ENCODE measurements at places on chromosomes 6 and 20. TPM values are rescaled to one million over a fixed set of nuclear protein-coding genes. Genes with fewer than 3 reads are reported as not detected.

DNA sequence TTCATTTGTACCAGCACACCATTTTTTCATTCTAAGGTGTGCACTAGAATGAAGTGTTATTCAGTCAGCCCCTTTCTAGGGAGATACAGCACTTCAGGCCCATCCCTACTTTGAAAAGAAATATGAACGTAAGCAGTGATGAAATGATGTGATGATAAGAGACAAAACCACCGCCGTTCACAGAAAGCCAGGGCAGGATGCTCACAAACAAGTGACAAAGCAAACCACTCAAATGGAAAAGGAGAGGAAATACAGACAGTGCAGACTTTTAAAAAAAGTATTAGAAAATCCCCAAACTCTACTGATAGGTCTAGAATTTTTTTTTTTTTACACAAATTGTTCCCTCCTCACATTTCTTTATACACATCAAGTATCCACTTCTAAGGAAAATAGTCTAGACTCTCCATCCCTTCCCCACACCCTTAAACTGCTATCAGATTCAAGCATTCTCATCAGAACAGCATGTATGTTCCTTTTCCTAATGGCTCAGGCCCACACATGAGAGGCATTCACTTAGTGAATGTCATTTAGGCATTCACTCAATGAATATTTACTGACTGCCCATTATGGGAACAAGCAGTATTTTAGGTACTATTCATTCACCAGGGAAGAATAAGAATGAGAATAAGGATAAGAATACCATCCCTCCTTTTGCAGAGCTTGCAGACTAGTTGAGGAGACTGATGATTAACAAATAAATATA, 243.5 kb downstream of the GMPR start:
- H3K27ac ChIP-seq, result no peak overlapping the region
- no peaks in the 10 kb centered on the region for H3K27me3 ChIP-seq
- DNase-seq, result no peak
- H3K36me3 ChIP-seq, result peaks cover 9% of the 10 kb centered on the region
- H3K4me1 ChIP-seq, result no peaks in the 10 kb centered on the region

GRCh38 chr20:4445784-4446183, 275.9 kb upstream of the PRND start:
- H3K36me3 ChIP-seq, result no peaks in the 10 kb centered on the region
- H3K4me3 ChIP-seq, result no peak overlapping the region
- peaks cover 7% of the 10 kb centered on the region for H3K4me1 ChIP-seq
- DNase-seq, result peak; percentile 60
- H3K27me3 ChIP-seq, result no peaks in the 10 kb centered on the region

DNA sequence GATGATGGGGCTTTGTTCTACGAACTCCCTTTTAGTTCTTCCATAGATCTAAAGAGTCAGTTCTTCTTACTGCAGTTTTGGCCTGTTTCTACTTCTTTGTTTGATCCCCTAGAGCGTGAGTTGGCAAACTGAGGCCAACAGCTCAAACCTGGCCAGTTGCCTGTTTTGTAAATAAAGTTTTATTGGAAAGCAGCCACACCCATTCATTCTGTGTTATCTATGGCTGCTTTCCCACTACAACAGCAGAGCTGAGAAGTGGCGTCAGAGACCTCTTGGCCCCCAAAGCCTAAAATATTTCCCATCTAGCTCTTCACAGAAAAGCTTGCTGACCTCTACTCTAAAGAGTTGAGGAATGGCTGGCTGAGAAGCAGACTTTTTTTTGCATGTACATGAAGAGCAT, 52.2 kb downstream of the EYA2 start:
- H3K36me3 ChIP-seq, result no peaks in the 10 kb centered on the region
- no peak for DNase-seq
- no peaks in the 10 kb centered on the region for H3K4me1 ChIP-seq
- no peak overlapping the region for H3K27ac ChIP-seq
- no peak overlapping the region for H3K4me3 ChIP-seq

GRCh38 chr20:21556398-21556797, 42.5 kb upstream of the NKX2-2 start:
- no peak overlapping the region for H3K4me3 ChIP-seq
- H3K27me3 ChIP-seq, result no peaks in the 10 kb centered on the region
- no peak overlapping the region for H3K27ac ChIP-seq
- no peaks in the 10 kb centered on the region for H3K36me3 ChIP-seq

DNA sequence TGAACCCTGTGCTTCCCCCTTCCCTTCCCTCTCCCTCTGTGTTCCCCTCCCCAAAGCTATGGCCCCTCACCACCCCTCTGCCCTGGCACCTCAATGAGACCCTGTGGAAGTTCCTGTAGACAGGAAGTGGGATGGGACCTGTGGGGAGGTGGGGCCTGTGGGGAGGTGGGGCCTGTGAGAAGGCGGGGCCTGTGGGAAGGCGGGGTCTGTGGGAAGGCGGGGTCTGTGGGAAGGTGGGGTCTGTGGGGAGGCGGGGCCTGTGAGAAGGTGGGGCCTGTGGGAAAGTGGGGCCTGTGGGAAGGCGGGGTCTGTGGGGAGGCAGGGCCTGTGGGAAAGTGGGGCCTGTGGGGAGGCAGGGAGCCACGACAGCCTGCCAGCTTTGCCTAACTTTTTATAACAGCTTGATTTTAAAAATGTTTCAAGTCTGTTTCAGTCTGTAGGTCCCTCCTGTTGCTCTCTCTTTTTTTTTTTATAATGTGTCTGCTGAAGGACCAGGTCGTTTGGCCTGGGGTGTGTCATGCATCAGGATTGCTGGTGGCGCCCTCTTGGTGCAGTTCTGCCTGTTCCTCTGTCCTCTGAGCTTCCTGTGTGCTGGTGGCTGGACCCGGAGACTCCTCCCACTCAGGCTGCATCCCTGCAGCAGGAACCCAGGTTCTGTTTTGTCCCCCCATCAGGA, 70.5 kb upstream of the SLCO4A1 start:
- no peaks in the 10 kb centered on the region for H3K27me3 ChIP-seq
- H3K36me3 ChIP-seq, result peaks cover 17% of the 10 kb centered on the region
- no peak overlapping the region for H3K4me3 ChIP-seq
- H3K4me1 ChIP-seq, result peaks cover 6% of the 10 kb centered on the region

GRCh38 chr6:24982231-24982630, 46.5 kb upstream of the RIPOR2 start:
- no peaks in the 10 kb centered on the region for H3K27me3 ChIP-seq
- DNase-seq, result no peak
- no peak overlapping the region for H3K4me3 ChIP-seq
- no peak overlapping the region for H3K27ac ChIP-seq
- no peaks in the 10 kb centered on the region for H3K36me3 ChIP-seq
- no peaks in the 10 kb centered on the region for H3K4me1 ChIP-seq

DNA sequence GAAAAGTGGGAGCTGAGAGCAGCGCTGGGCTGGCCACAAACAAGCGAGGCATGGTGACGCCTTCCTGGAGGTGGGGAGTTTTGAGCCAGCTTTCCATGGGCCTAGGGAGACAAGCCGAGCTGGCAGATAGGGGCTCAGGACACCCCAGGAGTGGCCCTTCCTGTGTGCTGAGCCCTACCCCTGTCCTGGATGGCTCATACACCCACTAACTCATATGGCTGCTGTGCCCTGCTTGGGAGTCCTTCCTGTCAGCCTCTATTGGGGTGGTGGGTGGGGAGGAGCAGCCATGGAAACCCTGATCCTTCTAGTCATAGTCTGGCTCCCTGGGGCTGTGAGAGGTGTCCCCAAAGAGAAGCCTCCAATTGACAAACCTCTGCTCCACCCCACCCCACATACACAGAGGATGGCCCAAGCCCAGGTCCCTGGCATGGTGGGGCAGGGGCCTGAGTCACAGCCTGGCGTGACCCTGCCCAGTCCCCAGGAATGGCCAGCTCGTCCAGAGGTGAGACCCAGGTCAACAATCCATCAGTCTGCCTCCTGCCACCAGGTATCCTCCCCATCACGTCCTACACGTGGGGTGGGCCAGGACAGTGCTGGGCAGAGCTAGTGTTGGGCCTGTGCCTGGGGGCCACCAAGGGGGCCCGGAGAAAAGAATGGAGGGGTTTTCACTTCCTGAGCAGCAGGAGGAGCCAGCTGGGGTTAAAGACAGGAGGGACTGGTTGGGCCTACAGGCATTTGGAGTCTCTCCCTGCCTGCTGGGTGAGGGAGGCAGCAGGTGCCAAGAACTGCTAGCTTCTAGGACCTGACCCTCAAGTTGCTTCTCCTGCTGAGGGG, 52.2 kb downstream of the MRPL14 start:
- H3K27ac ChIP-seq, result peak overlapping the region; percentile 82
- no peak for DNase-seq
- no peak overlapping the region for H3K4me3 ChIP-seq
- no peaks in the 10 kb centered on the region for H3K27me3 ChIP-seq

- no peak for DNase-seq
- H3K27ac ChIP-seq, result no peak overlapping the region
- H3K4me1 ChIP-seq, result peaks cover 28% of the 10 kb centered on the region
These were observed 4.6 kb upstream of the REV3L start for GRCh38 chr6:111487661-111488060.

- H3K4me3 ChIP-seq, result no peak overlapping the region
- no peak overlapping the region for H3K27ac ChIP-seq
- H3K36me3 ChIP-seq, result no peaks in the 10 kb centered on the region
- no peaks in the 10 kb centered on the region for H3K27me3 ChIP-seq
These were observed 154.7 kb downstream of the ARHGAP18 start for GRCh38 chr6:129555206-129555832.

DNA sequence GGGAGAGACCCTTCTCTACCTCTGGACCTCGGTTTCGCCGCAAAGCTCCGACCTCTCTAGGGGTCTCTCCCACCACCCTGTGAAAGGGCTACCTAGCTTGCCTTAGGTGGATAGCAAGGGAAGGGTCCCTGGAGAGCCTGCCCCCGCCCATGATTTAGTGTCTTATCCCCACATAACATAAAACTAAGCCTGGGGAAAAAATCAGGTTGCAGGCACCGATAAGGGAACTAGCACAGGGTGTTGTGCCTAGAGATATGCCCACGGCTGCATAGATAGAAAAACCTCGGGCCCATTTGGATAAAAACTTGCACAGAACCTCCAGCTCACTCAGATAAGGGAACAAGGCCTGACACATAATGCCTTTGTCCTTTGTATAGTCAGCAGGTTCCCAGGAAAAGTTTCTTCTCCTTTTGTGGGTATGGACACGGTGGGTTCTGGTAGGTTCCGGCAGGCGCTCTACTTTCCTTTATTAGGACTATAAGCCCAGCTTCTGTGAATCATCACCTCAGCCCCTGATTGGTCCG, 846 bp downstream of the ZSCAN31 start:
- peak overlapping the region; percentile 96 for H3K27ac ChIP-seq
- H3K4me1 ChIP-seq, result peaks cover 22% of the 10 kb centered on the region
- no peak for DNase-seq
- H3K27me3 ChIP-seq, result no peaks in the 10 kb centered on the region
- H3K4me3 ChIP-seq, result peak overlapping the region; percentile 72

The FAM83C gene
- not detected for total RNA-seq

The COL21A1 gene
- 9.6 TPM for total RNA-seq

The IPCEF1 gene
- total RNA-seq, result 2.7 TPM

The NAPB gene
- total RNA-seq, result 14.5 TPM

The CST1 gene
- not detected for total RNA-seq

Measured in esophagus muscularis mucosa (tissue), 4 donors.